ENCODE measurements at places on chromosomes 6 and 20.

DNA sequence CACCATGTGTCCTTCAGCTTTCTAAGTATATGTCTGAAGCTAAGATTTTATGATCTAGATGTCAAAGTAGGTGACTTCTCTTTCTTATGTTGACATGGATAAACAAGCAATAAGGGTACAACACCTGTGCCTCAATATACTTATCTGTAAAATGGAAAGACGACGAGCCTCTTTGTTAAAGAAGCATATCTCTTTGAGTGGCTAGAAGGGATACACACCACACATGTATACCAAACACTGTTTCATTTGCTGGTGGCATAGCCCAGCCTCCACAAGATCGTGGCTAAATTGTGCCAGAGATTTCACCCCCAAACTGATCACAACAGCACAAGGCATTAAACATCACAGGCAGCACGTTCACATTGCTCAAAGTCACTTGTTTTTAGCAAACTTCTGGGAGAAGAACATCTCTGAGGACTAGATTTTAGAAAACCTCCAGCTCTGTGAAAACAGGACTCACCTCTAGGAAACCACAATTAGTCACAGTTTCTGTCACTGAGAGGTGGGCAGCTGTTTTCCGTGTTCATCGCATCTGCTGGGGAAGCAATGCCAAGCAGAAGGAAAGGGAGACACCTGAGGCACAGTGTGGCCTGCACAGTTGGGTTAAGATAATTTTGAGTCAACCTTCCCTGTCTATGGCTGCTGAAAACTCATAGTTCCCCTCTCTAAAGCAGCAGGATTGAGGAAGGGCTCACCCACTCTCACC, 263.0 kb upstream of the PLCB4 start:
- DNase-seq: no peak

GRCh38 chr6:14180609-14181008, 63.0 kb downstream of the CD83 start:
- no peak for DNase-seq

DNA sequence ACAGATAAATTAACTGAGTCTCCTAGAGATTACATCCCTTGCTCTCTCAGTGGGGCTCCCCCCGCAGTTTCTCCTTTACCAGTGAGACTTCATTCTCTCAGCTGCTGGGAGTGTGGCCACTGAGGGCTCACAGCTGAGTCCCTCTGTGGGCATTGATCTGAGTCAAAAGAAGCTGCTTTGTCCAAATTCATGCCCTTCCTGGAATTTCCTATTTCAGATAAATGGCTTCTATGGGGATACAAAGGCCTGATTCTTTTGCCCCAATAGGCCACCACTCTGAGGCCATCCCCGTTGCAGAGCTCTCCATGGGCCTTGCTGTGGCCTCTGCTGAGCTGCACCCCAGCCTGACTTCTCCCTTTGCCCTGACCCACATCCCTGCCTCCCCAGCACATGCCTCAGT, 10.0 kb downstream of the CST5 start:
- DNase-seq: no peak

- no peak for DNase-seq
These were observed 12.2 kb downstream of the PPARD start for GRCh38 chr6:35354361-35355135.

DNA sequence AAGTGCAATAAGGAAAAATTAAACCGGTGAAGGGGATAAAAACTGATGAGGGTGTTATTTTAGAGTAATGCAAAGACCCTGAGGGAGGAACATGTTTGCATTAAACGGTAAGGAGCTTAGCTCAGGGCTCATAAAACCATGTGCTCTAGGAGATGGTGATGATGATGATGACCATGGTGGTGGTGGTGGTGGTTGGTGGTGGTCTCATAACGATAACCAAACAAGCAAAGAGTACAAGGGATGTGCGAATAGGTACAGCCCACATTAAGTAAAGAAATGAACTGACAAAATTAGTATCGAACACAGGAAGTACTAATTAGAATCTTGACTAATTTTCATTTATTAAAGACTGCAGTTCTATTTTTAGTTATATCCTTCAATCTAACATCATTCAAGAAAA, 139.1 kb downstream of the ATXN1 start:
- DNase-seq: no peak

GRCh38 chr20:40991181-40991889, 37.3 kb upstream of the TOP1 start:
- no peak for DNase-seq

DNA sequence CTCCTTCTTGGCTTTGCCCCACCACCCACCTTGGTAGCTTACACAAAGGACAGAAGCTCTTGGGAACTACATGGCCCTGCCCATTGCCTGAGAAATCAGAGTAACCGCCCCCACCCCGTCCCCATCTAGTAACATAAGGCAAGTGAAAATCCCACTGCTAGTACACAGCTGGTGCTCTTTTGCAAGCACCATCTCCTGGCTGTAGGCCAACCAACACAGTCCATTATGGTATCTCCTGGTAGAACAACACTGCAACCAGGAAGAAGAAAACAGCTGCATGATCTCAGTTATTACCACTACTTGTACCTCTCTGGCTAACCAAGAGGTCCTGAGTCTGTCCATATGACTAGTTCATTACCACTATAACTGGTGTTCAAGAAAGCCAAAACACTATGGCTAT, 841.1 kb upstream of the MANEA start:
- no peak for DNase-seq

- DNase-seq: no peak
These were observed 35.9 kb upstream of the FAM135A start for GRCh38 chr6:70377372-70377771.

Measured in AG04450 (cell line).